Osteoblast (primary cell): ENCODE measurements at places on chromosomes 7 and 10. TPM values are rescaled to one million over a fixed set of nuclear protein-coding genes. Genes with fewer than 3 reads are reported as not detected.

DNA sequence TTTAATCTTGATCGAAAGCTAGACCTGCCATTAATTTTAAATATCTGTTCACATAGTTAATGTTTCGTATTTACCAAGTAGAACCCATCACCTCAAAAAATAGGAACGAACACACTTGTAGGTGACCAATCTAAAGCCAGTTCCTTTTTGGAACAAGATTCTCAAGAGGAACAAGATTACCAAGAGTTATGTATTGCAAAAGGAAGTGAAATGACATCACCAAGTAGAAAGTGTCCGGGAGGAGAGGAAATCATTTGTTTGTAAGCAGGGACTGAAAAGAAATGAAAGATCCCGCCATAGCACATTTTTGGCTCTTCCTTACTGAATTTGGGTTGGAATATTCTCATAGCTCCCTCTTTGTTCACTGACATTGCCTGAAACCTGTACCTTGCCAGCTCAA is 1200.5 kb downstream of the SORCS1 start:
- no peaks in the 10 kb centered on the region for H3K36me3 ChIP-seq
- DNase-seq, result no peak
- H3K4me3 ChIP-seq, result no peak overlapping the region
- no peaks in the 10 kb centered on the region for H3K27me3 ChIP-seq

- H3K4me3 ChIP-seq, result no peak overlapping the region
- no peaks in the 10 kb centered on the region for H3K4me1 ChIP-seq
- H3K36me3 ChIP-seq, result no peaks in the 10 kb centered on the region
- no peaks in the 10 kb centered on the region for H3K27me3 ChIP-seq
- H3K27ac ChIP-seq, result no peak overlapping the region
Observed at GRCh38 chr10:53574024-53574423, 801.4 kb upstream of the MBL2 start.

DNA sequence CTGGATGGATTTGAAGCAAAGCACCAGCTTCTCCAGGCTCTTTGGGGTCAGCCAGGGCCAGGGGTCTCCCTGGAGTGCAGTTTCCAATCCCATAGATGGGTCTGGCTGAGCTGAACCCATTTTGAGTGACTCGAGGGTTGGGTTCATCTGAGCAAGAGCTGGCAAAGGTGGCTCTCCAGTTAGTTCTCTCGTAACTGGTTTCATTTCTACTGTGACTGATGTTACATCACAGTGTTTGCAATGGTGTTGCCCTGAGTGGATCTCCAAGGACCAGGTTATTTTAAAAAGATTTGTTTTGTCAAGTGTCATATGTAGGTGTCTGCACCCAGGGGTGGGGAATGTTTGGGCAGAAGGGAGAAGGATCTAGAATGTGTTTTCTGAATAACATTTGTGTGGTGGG is 14.2 kb downstream of the LEP start:
- no peaks in the 10 kb centered on the region for H3K4me1 ChIP-seq
- no peak for DNase-seq
- peaks cover 15% of the 10 kb centered on the region for H3K27me3 ChIP-seq
- no peak overlapping the region for H3K27ac ChIP-seq

DNA sequence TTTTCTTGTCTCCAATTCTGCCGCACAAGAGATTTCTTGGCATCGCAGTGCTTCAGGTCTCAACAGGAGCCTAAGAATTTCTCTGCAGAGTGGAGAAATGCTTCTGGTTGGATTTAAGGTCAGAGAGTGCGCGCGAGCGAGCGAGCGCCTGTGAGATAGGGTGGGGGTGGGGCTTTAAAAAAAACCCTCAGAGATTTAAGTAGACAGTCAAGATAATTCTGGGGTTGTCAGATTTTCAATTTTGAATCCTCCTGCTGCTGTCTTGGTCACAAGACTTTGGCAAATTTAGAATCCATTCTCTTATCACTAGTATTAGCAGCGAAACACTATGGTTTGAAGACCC is 49.7 kb downstream of the CPEB3 start:
- no peaks in the 10 kb centered on the region for H3K36me3 ChIP-seq
- no peak for DNase-seq
- H3K27me3 ChIP-seq, result no peaks in the 10 kb centered on the region
- peak overlapping the region; percentile 77 for H3K4me3 ChIP-seq
- H3K27ac ChIP-seq, result peak overlapping the region; percentile 76
- H3K4me1 ChIP-seq, result peaks cover 18% of the 10 kb centered on the region

DNA sequence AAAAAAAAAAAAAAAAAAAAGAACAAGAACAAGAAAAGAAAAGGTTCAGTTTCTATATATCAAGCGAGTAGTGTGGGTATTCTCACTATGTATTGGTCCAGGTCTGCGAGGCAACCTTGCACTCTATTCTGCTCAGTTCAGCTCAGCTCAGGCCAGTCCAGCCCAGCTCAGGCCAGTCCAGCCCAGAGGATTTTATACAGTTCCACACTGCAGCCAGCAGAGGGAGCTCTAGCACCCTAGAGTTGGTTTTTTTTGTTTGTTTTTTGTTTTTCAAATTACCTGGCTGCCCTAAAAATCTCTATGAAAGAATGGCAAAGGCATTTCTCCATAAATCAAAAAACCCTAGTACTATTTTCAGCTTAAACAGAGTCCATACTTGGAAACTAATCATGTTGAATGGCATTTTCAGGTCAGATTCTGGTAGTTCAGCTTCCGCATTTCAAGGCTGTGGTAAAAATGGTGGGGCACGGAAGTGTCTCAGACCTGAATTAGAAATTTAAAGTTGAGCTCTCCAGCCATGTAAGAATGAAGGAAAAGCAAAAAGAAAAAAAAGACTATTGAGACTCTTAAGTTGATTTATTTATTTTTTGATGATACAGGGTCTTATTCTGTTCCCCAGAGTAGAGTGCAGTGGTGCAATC is 55.2 kb upstream of the GSDME start:
- no peak overlapping the region for H3K4me3 ChIP-seq
- H3K4me1 ChIP-seq, result no peaks in the 10 kb centered on the region
- H3K36me3 ChIP-seq, result peaks cover 67% of the 10 kb centered on the region
- no peaks in the 10 kb centered on the region for H3K27me3 ChIP-seq
- DNase-seq, result peak; percentile 62
- H3K27ac ChIP-seq, result peak overlapping the region; percentile 26

LRGUK gene
- 0.72 and 0.88 TPM in 2 replicates for total RNA-seq

- peaks cover 7% of the 10 kb centered on the region for H3K27me3 ChIP-seq
- no peaks in the 10 kb centered on the region for H3K4me1 ChIP-seq
- H3K4me3 ChIP-seq, result no peak overlapping the region
- H3K27ac ChIP-seq, result no peak overlapping the region
- no peaks in the 10 kb centered on the region for H3K36me3 ChIP-seq
- DNase-seq, result no peak
Observed at GRCh38 chr7:50988465-50988864, 205.8 kb upstream of the GRB10 start.

CFAP70 gene
- 1.1 and 1.2 TPM in 2 replicates for total RNA-seq

DNA sequence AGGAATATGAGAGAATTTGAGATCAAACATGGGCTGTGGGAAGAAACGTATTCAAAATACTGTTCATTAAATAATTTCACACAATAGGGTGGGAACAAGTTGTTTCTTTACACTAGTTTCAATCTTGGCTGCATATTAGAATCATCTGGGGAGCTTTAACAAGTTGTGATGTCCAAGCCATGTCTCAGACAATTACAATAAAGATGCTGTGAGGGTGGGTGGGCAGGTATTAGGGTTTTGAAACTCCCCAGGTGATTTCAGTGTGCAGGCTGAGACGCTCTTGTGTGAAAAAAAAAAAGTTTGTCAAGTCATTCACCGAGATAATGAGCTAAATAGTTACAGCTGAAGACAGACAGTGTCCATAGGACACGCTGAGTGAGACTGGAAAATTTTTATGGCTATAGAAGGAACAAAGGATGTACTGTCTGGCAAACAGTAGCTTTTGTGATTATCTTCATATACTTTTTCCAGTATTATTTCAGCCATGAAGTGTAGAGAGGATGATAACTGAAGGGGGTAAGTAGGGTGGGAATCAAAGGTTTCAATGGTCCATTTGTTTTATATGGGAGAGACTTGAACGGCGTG is 12.6 kb upstream of the LAMB4 start:
- no peak for DNase-seq
- H3K4me1 ChIP-seq, result peaks cover 3% of the 10 kb centered on the region
- H3K27me3 ChIP-seq, result peaks cover 7% of the 10 kb centered on the region
- H3K36me3 ChIP-seq, result no peaks in the 10 kb centered on the region
- H3K27ac ChIP-seq, result no peak overlapping the region
- no peak overlapping the region for H3K4me3 ChIP-seq

DNA sequence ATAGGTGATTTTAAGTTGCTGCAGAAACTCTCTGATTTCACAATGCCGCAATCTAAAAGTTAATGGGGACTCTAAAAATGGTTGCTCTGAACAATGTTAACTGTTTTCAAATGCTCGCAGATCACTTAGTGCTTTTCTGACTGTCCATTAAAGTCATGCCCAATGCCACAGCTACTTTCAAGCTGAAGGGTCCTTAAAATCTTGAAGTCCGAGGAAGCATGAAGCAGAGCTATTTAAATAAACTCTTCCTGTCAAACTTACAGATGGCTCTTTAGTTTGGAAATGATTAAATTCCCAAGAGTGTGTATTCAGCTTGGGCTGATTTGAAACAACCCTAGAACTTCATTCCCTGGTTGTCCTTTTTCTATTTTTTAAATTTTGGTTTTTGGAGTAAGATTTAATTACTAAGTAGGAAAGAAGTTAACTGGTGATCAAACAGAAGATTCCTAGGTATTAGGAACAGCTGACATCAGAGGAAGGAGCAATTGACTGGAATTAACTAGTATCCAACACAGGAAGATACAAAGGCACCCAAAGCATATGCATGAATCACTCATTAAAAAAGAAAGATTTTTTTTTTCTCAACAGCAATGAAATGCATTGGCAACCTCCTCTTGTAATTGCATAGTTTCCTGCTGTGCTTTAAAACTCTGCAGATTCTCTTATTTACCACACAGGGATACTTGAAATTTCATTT is 105.1 kb downstream of the NRP1 start:
- peak; percentile 49 for DNase-seq
- peak overlapping the region; percentile 80 for H3K27ac ChIP-seq
- peaks cover 40% of the 10 kb centered on the region for H3K36me3 ChIP-seq
- peaks cover 43% of the 10 kb centered on the region for H3K4me1 ChIP-seq

GRCh38 chr10:66466622-66467021 is 459.2 kb upstream of the LRRTM3 start:
- no peak overlapping the region for H3K4me3 ChIP-seq
- H3K27ac ChIP-seq, result no peak overlapping the region
- DNase-seq, result no peak
- H3K27me3 ChIP-seq, result no peaks in the 10 kb centered on the region
- H3K4me1 ChIP-seq, result no peaks in the 10 kb centered on the region

DNA sequence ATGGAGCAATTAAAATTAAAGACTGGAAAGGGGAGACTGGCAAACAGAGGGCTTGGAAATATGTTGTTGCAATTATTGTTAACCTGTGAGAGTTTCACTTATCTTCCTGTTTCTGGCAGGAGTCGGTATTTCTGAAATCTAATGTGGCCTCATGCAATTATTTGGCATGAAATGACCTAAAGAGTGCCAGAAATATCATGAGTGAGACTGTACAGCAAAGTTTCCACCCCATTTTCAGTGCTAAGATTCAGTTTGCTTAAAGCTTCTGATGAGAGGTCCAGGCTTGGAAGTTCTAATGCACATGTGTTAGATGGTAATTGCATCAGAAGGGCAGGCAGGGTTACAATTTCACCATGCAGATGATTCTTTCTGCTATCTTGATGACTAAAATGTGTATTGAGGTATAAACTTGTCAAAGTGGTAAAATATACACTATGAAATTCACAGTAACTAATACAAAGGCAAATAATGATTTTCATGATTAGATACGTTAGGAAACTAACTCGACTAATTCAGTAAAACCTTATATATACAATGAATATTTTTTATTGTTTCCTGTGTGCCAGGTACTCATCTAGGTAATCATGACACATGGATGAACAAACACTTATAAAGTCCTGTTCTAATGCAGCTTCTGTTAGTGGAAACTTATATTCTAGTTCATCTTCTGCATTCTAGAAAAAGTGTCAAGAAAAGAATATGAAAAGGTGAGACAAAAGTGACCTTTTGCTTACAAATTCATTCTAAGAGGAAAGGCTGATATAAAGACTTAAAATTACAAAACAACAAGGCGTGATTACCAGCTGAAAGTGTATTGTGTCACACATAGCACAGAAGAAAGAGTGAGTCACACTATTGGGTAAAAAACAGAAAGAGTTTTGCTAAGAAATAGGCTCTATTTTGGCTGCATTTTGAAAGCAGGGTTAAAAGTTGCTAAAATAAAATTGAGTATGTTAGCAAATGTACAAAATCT is 533.4 kb upstream of the SEMA3D start:
- H3K4me3 ChIP-seq, result no peak overlapping the region
- H3K4me1 ChIP-seq, result peaks cover 2% of the 10 kb centered on the region
- H3K36me3 ChIP-seq, result no peaks in the 10 kb centered on the region
- H3K27ac ChIP-seq, result no peak overlapping the region
- no peak for DNase-seq

DNTT gene
- total RNA-seq, result not detected in 2 replicates

GRCh38 chr10:131974034-131974817 is 7.5 kb downstream of the BNIP3 start:
- peaks cover 12% of the 10 kb centered on the region for H3K4me1 ChIP-seq
- no peaks in the 10 kb centered on the region for H3K27me3 ChIP-seq
- H3K36me3 ChIP-seq, result peaks cover 22% of the 10 kb centered on the region
- H3K4me3 ChIP-seq, result no peak overlapping the region

GRCh38 chr10:88246675-88247074 is 336.4 kb downstream of the RNLS start:
- no peaks in the 10 kb centered on the region for H3K27me3 ChIP-seq
- no peaks in the 10 kb centered on the region for H3K36me3 ChIP-seq
- no peak overlapping the region for H3K4me3 ChIP-seq
- DNase-seq, result no peak

NKX2-3 gene
- not detected in 2 replicates for total RNA-seq

- H3K36me3 ChIP-seq, result peaks cover 17% of the 10 kb centered on the region
- no peaks in the 10 kb centered on the region for H3K27me3 ChIP-seq
- no peak overlapping the region for H3K27ac ChIP-seq
Observed at GRCh38 chr10:127418536-127419168, 130.5 kb upstream of the NPS start.

RHEB gene
- total RNA-seq, result 63.4 and 77.8 TPM in 2 replicates
